Right hindlimb (tissue), 1 donor: ENCODE measurements at places on chromosomes 5 and 9.
A peak's percentile ranks its signal among the peaks of the same experiment; 100 is the strongest.

DNA sequence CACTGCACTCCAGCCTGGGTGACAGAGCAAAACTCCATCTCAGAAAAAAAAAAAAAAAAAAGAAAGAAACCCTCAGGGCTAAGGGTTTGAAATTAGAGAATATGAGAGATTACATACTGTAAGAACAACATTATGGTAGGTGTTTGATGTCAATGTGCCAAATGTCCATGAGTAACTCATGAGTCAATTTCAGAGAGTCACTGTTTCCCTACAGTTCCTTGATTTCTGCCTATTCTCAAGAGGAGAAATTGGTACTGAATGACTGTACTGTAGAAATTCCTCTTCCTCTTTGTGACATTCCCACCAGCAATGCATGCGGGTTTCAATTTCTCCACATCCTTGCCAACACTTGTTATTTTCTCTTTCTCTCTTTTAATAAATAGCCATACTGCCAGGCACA is 35.2 kb downstream of the MARVELD2 start:
- DNase-seq, result no peak

- no peak for DNase-seq
Observed at GRCh38 chr5:159536166-159536565, 205.9 kb upstream of the IL12B start.

DNA sequence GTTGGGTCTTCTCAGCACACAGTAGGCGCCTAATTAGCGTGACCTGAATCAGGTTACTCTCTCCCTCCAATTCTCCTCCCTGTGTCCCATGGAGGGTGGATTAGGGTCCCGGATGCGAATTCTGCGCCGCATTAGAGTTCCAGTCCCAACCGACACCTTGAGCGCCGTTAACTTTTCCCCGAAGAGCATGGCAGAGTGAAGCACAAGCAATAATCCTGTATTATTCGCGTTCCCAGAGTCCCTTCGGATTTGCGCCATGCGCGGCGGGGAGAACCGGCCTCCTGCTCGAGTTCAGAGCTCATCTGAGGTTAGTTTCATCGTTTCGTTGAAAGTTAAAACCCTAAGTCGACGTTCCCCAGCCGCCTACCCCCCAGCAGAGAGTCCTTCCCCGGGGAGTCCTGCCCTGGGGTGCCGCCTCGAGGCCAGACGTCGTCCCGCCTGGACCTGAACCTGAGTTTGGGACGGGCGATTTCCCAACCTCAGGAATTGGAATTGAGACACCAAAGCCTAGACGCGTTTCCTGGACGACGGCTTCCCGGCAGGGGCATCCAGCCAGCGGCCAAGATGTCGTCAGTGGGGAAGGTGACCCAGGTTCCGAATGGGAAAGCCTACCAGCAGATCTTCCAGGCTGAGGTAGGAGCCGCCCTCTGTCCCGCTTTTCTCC is at the start of gene CCDC180:
Gene CCDC180 (plus strand): TSS at position 160 of the 664 bp plus-strand sequence. CDS start 405 bp downstream, at position 565.
- DNase-seq, result peak; percentile 73

DNA sequence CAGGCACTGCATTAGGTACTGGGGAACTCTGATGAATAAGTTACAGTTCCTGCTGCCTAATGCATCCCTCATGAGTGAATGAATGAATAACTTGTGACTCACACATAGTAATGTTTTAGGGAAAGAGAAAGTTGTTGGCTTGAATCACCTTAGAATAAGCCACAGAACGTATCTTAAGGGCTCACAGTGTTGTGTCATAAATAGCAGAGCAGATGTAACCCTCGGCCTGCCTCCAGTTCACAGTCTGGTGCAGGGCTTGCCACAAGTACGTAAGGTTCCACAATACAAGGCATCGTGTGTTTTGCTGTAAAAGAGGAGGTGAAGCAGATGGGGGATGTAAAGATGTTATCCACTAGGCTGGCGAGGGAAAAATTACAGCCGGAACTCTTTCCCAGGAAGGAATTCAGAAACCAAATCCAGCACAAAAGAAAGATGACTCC is 218.7 kb downstream of the TRPM3 start:
- peak; percentile 55 for DNase-seq

GRCh38 chr5:82274343-82275211 is 3.6 kb downstream of the RPS23 start:
- no peak for DNase-seq

GRCh38 chr5:15776346-15776745 is 276.4 kb downstream of the FBXL7 start:
- DNase-seq, result no peak

DNA sequence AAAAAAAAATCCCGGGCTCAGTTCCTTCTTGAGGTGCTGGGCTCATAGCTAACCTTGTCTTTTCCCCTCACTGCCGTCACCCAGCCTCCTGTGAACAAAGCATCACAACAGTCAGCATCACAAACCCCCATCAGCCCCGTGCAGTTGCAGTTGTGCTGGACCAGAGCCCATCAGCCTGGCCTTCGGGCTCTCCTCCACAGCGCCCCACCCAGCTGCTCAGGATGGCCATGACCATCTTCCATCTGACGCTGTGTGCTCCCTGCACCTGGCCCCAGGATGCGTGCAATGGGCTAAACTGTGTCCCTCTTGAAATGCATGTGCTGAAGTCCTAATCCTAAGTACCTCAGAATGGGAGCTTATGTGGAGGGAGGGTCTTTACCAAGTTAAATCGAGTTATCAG is 48.1 kb downstream of the NSUN2 start:
- no peak for DNase-seq

GRCh38 chr9:116323012-116323411 is 169.4 kb downstream of the PAPPA start:
- DNase-seq, result no peak

GRCh38 chr5:112862085-112862484 is 998 bp downstream of the SRP19 start:
- no peak for DNase-seq

- no peak for DNase-seq
Observed at GRCh38 chr9:37801287-37801850, 772 bp downstream of the DCAF10 start.
